ENCODE measurements at places on chromosomes 4 and X.

DNA sequence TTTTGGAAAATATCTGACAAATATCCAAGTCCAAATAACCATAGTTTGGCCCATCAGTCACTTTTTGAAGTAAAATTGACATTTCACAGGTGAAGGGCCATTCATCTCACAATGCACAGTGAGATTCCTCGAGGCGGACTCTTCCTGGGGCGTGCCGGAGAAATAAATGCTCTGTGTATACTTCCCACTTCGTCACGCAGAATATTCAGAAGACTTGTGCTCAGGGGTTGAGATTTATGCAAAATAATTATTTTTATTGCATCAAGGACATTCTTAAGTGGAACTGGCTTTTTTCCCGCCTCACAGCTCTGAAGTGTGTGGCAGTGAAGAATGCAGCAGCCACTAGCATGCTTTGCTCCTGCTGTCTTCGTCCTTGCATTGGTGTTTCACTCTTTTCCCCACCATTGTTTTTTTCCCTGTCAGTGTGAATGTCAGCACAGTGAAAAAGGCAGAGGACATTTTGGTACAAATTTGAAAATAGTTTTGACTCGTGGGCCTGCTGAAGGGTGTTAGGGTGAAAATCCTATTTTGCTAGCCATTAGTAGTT is 70.6 kb downstream of the FAM193A start:
- DNase-seq = no peak

GRCh38 chrX:37818031-37818430 is 29.3 kb downstream of the DYNLT3 start:
- no peak for DNase-seq

DNA sequence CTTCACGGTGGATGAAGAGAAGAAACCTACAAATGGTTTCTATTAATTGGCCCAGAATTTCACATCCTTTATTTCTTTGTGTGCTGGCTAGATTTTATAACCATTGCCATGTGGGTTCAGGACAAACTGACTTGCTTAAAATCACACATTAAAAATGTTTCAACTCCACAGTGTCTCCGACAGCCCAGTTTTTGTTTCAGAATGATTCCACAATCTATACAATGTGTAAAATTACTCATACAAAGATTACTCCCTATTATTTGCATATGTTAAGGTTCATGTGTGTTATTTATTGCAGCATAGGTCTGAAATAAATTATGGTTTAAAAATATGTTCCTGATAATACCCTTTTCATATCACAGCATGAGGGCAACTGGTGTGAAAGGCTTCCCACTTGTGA is 20.6 kb downstream of the DCHS2 start:
- no peak for DNase-seq

- DNase-seq = no peak
Observed at GRCh38 chrX:108034725-108035124, 10.1 kb upstream of the VSIG1 start.

Measured in stimulated activated CD8-positive, alpha-beta memory T cell treated with anti-CD3 and anti-CD28 coated beads, Interleukin-15, amount 100 ng/mL, for 1 hour (primary cell).